Vein endothelial cell (primary cell): ENCODE measurements at places on chromosomes 11 and 22. TPM values are rescaled to one million over a fixed set of nuclear protein-coding genes. Genes with fewer than 3 reads are reported as not detected.

NEFH gene
- total RNA-seq, result 0.86 and 0.98 TPM in 2 replicates

CEND1 gene
- under 0.01 and 0.10 TPM in 2 replicates for total RNA-seq

FGF19 gene
- total RNA-seq, result not detected in 2 replicates

TBX10 gene
- total RNA-seq, result not detected in 2 replicates

TCN2 gene
- 58.1 and 70.2 TPM in 2 replicates for total RNA-seq

SLC16A8 gene
- total RNA-seq, result not detected in 2 replicates

SOX6 gene
- 0.67 and 1.6 TPM in 2 replicates for total RNA-seq

GGT5 gene
- total RNA-seq, result 21.3 and 33.0 TPM in 2 replicates
